ENCODE measurements at places on chromosomes 4 and X. TPM values are rescaled to one million over a fixed set of nuclear protein-coding genes. Genes with fewer than 3 reads are reported as not detected.

Gene HSPA4L
- total RNA-seq: 2.2 TPM

- no peak for DNase-seq
These were observed 57.4 kb downstream of the MOSPD2 start for GRCh38 chrX:14930663-14931062.

DNA sequence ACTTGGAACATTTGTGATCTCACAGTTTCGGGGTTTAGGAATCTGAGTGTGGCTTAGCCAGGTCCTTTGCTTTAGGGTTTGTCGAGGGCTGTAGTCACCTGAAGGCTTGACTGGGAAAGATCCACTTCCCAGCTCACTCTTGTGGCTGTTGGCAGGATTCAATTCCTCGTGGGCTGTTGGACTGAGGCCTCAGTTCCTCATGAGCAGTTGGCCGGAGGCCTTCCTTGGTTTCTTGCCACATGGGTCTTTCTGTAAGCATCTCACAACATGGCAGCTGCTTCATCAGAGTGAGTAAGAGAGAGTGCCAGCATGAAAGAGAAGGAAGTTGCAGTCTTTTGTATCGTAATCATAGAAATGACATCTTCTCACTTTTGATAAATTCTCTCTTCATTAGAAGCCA lies 11.1 kb downstream of the TXLNG start:
- no peak for DNase-seq

Gene NAP1L2
- 4.0 TPM for total RNA-seq

GRCh38 chr4:55087913-55088260 lies 37.5 kb downstream of the KDR start:
- no peak for DNase-seq

DNA sequence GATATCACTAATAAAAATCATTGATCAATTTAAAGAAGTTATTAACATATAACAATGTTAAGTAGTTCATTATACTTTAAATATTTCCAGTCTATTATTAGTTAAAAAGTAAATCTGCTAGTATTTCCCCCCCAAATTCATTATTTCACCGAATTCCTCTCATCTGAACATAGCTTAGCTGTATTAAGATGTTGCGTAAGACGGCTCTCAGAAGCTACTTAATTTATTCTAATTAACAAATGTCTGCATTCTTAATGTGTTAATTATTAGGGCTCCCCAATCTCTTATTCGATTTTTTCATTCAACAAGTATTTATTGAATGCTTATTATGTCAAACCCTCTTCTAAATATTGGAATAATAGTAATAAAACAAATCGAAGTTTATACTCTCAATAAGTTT lies 290.7 kb downstream of the TRIML1 start:
- DNase-seq: no peak

- no peak for DNase-seq
These were observed 119.8 kb downstream of the PPARGC1A start for GRCh38 chr4:23770011-23770410.

Gene PSMD10
- 34.8 TPM for total RNA-seq
